ENCODE measurements at places on chromosomes 11 and 22.

DNA sequence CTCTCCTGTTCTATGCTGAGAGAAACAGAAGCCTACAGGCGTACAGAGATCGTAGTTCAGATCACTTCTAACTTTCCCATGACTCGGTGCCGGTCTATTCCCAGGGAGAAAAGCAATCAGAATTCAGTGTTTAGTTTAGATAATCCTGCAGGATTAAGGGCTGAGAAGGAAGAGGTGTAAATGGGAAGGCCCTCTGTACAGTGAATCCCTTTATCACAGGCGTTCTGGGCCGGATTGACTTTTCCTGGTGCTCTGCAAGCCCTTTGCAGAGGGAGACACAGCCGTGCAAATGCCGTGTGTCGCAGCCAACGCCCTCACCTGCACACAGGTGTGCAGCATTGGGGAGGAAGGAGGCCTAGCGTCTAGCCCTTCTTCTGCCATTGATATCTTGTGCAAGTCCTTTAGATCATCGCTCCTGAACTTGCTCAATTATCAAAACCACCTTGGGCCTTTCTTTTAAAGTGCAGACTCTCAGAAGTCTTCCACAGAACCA is 90.6 kb downstream of the DSCAML1 start:
- DNase-seq, result no peak

DNA sequence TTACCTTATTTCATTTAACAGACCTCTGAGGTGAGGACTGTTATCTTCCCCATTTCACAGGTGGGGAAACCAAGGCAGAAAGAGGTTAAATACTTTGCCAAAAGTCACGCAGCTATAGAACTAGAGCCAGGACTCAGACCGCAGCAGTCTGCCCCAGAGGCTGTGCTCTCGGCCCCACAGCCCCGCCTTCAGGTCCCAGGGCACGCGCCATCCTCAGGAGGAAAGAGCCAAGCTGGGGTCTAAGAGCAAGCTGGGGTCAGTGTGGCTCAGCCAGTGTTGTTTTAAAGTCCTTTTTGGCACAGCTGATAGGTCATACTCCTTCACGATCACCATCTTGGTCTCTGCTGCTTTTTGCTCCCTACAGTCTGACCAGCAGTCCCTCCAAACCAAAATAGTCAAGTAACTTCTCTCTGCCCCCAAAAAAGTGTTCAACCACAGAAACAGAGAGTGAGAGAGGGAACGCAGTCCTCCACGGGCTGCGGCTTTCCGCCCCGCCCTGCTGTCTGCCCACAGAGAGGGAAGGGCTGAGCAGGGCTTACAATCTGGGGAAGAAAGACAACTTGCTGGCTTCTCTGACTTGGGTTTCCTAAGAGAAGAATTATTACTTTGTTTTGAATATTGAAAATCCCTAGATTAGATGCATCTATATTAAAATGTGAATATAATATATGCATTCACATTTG is 137.2 kb upstream of the OPCML start:
- no peak for DNase-seq

- no peak for DNase-seq
Observed at GRCh38 chr11:134542401-134543165, 130.5 kb upstream of the B3GAT1 start.

DNA sequence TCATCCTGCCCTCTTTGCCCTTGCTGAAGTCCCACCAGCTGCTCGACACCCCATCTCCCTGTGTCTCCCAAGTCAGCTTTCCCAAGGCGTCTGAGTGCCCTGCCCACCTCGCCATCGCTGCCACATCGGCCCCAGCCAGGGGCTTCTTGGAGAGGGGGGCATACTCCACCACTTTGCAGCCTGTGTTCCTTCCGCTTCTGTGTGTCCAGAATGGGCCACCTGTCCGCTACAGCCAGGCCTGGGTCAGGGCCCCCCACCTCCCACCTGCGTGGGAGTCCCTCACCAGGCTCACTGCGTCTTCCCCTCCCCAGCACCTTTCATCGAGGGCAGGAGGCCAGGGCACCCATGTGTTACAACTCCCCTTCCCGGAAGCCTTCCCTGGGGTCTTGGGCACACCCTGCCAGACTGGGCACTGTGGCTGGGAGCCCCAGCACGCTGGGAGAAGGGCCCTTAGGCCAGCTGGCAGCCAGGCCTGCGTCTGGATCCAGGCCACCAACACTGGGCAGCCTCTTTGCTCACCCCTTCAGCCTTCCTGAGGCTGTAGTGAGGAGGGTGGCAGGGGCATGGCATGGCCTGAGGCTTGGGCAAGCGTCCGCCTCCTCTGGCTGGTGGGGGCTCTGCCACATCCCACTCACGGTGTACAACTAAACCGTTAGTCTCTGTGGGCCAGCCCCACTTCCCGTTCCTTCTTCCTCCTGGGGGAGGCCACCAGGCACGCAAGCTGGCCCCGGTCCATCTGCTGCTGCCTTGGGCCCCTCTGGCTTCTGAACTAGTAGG is 13.4 kb downstream of the CPT1A start:
- no peak for DNase-seq

DNA sequence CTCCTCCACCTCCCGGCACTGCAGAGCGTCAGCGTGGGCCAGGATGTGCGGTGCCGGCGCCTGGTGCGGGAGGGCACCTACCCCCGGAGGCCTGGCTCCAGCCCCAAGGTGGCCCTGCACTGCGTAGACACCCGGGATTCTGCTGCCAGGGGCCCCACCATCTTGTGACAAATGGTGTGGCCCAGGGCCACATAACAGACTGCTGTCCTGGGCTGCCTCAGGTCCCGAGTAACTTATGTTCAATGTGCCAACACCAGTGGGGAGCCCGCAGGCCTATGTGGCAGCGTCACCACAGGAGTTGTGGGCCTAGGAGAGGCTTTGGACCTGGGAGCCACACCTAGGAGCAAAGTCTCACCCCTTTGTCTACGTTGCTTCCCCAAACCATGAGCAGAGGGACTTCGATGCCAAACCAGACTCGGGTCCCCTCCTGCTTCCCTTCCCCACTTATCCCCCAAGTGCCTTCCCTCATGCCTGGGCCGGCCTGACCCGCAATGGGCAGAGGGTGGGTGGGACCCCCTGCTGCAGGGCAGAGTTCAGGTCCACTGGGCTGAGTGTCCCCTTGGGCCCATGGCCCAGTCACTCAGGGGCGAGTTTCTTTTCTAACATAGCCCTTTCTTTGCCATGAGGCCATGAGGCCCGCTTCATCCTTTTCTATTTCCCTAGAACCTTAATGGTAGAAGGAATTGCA is 13.5 kb downstream of the TSKU start:
- DNase-seq, result no peak

GRCh38 chr11:44533921-44534711 is 31.3 kb upstream of the CD82 start:
- DNase-seq, result no peak

DNA sequence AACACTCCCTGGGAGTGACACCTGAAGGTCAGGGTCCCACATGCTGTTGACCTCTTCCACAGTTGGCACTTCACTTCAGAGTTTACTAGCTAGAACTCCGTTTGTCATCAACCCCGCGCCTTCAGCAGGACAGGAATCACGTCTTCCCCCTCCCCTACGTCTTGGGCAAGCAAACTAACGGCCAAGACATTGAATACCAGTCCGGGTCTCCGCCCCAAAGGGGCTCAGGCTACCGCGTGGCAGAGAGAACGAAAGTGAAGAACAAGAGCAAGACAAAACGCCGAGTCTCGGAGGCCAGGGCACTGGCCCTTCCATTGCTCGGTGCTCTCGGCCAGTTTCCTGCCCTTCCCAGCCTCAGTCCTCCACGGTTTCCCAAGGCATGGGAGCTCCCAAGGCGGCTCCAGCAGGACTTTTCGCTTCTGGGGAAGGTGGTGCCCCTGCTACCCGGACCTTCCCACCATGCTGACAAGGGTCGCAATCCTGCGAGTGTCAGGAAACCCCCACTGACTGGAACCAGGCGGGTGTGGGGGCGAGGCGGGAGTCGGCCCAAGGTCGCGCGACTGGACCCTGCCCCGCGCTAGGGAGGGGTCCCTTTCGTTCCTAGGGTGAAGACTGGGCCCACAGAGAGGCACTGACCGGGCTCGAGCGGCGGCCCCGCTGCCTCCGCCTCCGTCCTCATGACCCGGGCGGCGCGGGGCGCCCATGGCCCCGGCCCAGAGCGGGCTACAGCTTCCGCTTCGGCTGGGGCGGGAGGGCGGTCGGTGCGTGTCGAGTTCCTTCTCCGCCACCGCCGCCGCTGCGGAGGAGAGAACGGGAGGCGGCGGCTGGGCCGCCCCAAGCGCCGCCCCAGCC is at the start of gene GUCD1:
TSS of gene GUCD1 (minus strand) at position 826 of the 852 bp plus-strand sequence. CDS start at position 679, 147 bp downstream.
- no peak for DNase-seq

DNA sequence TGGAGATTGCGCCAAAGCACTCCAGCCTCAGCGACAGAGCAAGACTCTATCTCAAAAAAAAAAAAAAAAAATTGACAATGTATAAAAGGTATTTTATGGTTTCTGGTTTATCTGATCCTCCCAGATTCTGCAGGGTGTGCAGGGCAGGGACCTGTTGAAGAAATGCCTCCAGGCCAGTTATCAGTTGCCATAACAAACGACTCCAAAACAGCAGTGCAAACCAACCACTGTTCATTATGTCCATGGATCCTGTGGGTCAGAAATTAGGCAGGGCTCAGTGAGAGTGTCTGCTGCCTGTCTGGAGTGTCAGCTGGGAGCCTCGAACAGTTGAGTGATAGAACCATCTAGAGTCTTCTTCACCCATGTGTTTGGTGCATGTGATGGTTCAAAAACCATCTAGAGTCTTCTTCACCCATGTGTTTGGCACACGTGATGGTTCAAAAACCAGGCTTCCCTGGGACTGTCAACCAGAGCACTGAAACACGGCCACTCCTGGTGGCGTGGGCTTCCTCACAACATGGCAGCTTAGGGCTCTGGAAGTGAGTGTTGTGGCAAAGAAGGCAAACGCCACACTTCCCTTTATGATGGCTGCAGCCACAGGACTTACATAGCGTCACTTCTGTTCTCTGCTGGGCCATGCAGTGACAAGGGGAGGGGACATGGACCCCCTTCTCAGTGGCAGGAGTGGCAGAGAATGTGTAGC is 115.1 kb upstream of the CRYBB3 start:
- DNase-seq, result no peak

DNA sequence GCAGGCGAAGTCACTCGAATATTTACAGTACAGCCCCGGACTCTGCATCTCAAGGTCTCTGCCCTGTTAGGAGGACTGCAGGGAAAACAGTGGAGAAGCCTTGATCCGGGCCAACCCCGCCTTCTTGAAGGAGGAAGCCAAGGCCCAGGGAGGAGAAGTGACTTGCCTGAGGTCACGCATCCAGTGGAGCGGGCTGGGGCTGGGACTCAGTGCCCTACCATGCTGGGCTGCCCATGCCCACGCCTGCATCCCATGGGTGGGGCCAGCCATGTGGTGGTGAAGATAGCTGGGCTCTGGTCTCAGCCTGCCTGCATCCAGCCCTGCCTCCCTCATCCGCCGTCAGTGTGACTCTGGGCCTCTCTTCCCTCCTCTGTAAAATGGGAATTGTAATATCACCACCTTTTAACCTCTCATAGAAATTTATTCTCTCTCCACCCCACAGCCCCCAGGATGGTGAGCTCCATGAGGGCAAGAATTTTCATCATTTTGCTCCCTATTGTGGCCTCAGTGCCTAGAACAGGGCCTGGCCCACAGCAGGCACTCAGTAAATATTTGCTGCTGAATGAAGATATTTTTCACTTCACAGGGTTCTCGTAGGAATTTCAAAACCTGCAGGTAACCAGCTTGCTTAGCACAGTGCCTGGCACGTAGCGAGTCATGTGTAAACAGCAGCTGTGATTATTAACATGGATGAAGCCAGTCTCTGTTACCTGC is 57.3 kb downstream of the OTOG start:
- no peak for DNase-seq

- DNase-seq, result no peak
Observed at GRCh38 chr11:63516109-63516508, 10.2 kb downstream of the LGALS12 start.

GRCh38 chr11:14969901-14970323 is 2.2 kb downstream of the CALCA start:
- no peak for DNase-seq

- no peak for DNase-seq
Observed at GRCh38 chr22:47091921-47092700, 329.7 kb downstream of the TBC1D22A start.

DNA sequence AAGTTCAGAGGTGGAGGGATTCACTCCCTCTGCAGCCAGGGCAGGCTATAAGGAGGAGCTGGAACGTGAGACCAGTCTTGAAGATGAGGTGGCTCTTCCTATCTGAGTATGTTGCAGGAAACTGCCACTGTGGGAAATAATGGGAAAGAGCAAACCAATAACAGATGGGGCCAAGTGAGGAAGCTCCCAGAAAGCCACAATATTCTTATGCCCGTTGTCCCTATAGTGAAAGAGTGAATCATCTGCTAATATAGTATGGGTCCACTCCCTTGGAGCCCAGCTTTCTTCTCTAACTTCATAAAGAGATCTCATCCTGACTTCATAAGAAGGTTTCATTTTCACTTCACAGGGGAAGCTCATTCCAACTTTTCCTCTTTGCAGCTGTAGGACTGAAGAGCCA is 206.4 kb downstream of the BLID start:
- DNase-seq, result no peak

DNA sequence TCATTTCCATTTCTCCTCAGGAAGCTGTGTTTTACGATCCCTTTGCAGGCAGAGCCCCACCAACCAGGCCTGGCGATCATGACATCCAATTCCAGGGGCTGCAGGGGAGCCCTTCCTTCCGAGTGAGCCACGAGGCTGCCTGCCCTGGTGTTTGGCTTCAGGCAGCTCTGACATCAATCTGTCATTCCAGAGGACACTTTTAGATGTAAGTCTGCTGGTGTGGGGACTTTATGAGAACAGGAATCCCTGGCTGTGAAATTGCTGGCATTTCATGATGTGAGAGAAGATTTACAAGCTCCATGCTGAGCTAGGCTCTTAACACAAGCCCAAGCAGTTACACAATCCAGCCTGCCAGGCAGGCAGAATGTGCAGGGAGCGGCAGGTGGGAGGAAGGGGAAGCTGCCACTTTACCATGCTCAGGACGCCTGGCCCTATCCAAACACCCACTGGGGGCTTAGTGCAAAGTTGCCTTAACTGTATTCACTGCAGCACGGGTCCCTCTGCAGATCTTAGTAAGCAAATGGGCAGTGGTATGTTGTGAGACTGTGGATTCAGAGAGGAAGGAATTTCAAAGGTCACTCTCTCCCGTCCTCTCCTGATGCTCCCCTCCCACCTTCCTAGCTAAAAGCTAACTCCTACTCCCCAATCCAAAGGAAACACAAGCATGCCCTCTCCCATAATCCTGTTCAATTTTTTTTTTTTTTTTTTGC is 43.4 kb upstream of the MICAL2 start:
- no peak for DNase-seq

GRCh38 chr11:34825670-34826383 is 90.4 kb downstream of the APIP start:
- DNase-seq, result no peak

GRCh38 chr22:42368379-42369249 is 63.6 kb downstream of the NFAM1 start:
- DNase-seq, result no peak

- no peak for DNase-seq
Observed at GRCh38 chr22:30054764-30055069, 25.5 kb upstream of the HORMAD2 start.

GRCh38 chr22:27616033-27616432 is 185.5 kb downstream of the MN1 start:
- no peak for DNase-seq
